ENCODE measurements at places on chromosomes 1 and 21.
A peak's percentile ranks its signal among the peaks of the same experiment; 100 is the strongest.

DNA sequence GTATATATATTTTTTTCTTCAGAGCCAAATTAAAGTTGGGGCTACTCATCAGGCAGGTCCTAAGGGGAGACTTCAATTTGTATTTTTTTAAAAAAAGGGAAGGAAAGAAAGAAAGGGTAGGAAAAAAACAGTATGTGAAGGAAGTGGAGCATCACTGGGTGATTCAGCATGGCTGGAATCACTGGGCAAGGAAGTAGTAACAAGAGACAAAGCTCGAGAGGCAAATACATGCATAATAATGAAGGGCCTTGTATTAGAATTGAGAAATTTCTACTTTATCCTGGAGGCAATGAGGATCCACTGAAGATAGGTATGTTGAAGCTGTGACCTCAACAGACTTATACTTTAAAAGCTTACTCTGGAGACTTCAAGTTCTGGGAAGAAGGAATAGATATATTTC, 184.4 kb downstream of the COQ8A start:
- DNase-seq, result no peak

- no peak for DNase-seq
These were observed 13.2 kb upstream of the BEND5 start for GRCh38 chr1:48789903-48790302.

- DNase-seq, result no peak
These were observed 7.0 kb downstream of the FOXD2 start for GRCh38 chr1:47444562-47445465.

- DNase-seq, result no peak
These were observed 263.4 kb downstream of the NPHP4 start for GRCh38 chr1:5728663-5729355.

DNA sequence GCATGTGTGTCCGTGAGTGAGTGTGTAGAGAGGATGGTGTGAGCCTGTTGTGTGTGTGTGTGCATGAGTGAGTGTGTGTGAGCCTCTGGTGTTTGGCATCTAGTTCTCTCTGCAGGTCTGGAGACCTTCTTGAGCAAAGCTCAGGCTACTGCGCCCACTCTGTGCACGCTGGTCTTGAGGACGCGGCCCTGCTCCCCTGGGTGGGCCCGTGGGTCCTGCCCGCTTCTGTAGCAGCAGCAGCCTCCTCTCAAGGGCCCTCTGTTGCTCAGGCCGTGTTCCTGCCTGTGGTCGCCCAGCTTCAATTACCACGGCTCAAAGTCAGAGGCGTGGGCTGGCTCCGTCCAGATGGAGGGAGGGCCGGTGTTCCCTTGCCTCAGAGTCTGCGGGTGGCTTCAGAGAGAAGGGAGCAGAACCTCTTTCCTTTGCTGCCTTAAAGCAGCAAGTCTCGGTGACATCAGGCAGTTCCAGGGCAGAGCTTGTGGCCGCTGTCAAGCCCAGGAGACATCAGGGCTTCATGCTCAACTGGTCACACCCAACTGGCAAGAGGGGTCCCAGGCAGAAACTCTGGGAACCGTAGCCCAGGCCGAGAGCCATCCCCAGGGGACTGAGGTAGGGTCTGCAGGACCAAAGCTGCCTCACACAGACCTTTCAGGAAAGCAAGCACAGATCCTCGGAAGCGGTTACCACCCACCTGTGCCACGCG, 270.6 kb upstream of the VAMP3 start:
- DNase-seq, result no peak

- DNase-seq, result no peak
These were observed 11.2 kb upstream of the RNF223 start for GRCh38 chr1:1085171-1085841.

- DNase-seq, result peak; percentile 1
These were observed 69.7 kb downstream of the CC2D1B start for GRCh38 chr1:52296345-52296744.

- DNase-seq, result no peak
These were observed 399.3 kb upstream of the PKN2 start for GRCh38 chr1:88284666-88285366.

GRCh38 chr1:52738893-52739292, 12.6 kb downstream of the ZYG11B start:
- no peak for DNase-seq

GRCh38 chr1:174153085-174153824, 6.1 kb upstream of the RABGAP1L start:
- no peak for DNase-seq

DNA sequence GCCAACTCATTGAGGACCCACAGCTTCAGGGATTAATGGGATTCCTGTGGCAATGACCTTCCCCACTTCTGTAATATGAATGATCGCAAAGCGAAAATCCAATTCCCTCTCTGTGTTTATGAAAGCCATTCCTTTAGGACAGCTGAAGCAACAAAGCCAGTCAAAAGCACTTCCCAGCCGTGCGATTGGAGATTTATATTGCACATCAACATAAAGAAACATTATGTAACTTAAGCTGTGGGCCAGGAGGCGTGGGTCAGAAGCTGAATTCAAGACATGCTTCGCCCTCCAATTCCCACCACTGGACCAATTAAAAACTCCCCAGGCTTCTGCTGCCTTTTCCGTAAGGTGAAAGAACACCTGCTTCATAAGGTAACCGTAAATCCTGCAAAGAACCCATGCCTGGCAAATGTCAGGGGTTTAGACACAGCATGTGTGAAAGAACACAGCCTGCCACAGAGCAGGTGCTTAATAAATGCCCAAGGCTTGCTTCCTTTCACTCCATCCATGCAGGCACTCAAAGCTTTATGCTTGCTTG, 138.9 kb upstream of the SOD1 start:
- no peak for DNase-seq

- DNase-seq, result no peak
These were observed 498.3 kb downstream of the NPHP4 start for GRCh38 chr1:5493851-5494311.

- DNase-seq, result no peak
These were observed 1.8 kb downstream of the ZNF669 start for GRCh38 chr1:247102381-247102780.

- no peak for DNase-seq
These were observed 26.2 kb upstream of the EPHA2 start for GRCh38 chr1:16181887-16182719.

GRCh38 chr1:40241362-40241761, 6.4 kb upstream of the TMCO2 start:
- no peak for DNase-seq

GRCh38 chr1:179889589-179889988, 7.5 kb downstream of the TOR1AIP1 start:
- DNase-seq, result no peak

- no peak for DNase-seq
These were observed 66.6 kb downstream of the HMGB4 start for GRCh38 chr1:33930346-33931110.

DNA sequence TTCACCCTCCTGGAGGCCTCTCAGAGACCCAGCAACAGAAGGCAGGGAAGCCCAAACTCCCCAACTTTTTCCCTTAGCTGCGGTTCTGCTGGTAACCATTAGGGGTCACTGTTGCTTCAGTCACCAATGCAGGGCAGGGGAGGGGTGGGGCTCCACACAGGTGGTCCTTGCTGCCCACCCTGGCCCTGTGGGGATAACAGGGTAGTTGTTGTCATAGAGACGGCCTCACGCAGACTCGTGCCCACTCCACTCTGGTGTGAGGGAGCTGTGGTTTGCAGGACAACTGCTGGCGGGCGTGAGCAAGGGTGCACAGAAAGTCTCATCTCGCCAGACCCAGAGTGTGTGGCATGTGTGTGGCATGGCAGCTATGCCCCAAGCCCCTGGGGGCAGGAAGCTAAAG, 19.9 kb downstream of the INSRR start:
- DNase-seq, result no peak

- no peak for DNase-seq
These were observed 2.8 kb downstream of the PERM1 start for GRCh38 chr1:978835-979743.

DNA sequence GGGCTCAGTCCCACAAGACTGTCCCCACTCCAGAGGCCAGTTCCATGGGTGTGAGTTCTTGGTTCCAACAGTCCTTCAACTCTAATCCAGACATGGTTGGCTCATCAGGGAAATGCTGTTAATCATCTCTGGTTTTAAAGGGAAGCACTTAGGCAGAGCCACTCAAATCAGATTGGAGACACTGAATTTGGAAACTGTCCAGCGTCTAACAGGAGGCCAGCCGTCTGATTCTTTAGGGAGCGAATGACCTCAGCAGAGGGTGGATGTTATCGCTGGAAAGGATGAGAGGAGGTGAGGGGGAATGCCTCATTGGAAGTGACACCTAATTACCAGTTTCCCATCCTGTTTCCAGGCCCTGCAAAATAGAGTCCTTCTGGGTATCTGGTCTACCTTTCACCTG, 22.8 kb upstream of the LRRC38 start:
- DNase-seq, result no peak

GRCh38 chr1:175477248-175477647, 266.1 kb downstream of the TNR start:
- DNase-seq, result no peak

DNA sequence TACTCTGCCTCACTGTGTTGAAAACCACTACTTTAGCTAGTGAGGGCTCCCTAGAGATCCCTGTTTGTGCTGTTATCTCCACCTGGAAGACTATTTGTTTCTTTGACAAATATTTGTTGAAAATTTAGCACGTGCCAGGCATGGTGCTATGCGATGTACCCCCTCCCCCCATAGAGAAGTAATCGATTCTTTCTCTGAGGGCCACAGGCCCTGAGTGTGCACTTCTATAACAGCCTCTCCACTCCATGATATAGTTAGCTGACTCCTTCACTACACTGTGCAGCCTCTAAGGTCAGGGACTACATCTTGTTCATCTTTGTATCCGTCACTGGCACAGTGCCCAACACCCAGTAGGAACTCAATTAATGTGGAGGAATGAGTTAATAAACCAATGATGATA, 17.3 kb upstream of the RBM15 start:
- no peak for DNase-seq

GRCh38 chr1:100786870-100787269, 67.3 kb downstream of the VCAM1 start:
- no peak for DNase-seq
